ENCODE measurements at places on chromosomes 6 and 20.

DNA sequence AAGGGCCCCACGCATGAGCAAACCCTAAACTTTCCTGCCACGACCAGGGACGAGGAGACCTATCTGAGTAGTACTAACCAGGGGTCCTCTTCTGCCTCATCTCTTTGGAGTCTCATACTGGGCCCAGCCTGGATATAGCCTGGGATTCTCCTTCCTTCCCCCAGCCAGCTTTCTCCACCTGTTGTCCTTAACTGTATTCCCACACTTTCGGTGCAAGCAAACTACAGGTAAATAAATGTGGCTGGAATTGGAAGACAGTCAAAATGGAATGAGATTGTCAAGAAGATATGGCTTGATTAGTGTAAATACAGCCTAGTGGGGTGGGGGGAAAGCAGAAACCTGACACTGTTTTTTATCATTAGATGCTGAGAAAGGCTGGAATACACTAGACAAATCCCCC, 23.5 kb upstream of the LY86 start:
- DNase-seq, result no peak

- DNase-seq, result no peak
Observed at GRCh38 chr6:134669485-134669884, 280.4 kb downstream of the ALDH8A1 start.

DNA sequence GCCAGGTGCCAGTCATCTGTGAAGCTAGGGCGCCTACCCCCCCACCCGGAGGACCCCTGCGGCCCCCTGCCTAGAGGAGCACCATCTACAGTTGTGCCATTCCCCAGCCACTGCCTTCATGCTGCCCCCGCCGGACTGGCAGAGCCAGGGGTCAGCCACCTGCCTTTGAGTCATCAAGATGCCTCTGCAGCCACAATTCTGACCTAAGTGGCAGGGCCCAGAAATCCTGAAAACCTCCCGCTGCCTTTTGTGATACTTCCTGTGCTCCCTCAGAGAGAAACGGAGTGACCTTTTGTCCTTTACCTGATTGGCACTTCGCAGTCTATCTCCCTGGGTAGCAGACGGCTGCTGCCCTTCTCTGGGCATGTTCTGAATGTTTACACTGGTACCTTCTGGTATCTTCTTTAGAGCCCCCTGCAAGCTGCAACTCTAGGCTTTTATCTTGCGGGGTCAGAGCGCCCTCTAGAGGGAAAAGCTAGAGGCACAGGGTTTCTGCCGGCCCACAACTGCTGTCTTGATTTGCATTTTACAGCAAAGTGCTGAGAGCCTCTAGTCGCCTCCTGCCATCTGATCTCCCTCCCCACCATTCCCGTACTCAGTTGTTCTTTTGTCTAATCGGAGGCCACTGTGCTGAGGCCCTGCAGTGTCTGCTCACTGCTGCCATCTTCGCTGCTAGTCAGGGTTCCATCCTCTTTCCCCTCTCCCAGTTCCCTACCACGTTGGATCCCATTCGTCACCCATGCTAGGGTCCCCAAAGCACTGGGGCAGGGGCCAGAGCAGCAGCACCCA, 26.9 kb downstream of the SPATA2 start:
- peak; percentile 25 for DNase-seq

DNA sequence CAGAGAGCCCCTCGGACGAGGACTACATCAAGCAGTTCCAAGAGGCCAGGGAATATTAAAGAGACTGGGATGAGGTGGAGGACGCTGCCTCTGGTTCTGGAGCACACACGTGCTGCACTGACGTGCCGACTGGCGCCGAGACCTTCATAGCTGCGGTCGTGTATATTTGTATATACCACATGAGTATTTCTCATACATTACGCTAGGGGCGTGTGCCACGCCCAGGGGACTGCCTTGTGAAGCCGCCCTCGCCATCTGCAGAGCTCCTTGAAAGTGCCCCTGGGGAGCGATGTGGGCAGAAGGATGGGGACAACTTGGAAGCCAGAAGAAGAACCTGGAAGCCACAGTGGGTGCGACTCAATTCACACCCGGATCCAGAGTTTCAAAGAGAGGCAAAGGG, 78.3 kb downstream of the ISM1 start:
- no peak for DNase-seq

- DNase-seq, result no peak
Observed at GRCh38 chr6:168979254-168979653, 274.4 kb downstream of the THBS2 start.
